ENCODE measurements at places on chromosomes 7 and 10.

DNA sequence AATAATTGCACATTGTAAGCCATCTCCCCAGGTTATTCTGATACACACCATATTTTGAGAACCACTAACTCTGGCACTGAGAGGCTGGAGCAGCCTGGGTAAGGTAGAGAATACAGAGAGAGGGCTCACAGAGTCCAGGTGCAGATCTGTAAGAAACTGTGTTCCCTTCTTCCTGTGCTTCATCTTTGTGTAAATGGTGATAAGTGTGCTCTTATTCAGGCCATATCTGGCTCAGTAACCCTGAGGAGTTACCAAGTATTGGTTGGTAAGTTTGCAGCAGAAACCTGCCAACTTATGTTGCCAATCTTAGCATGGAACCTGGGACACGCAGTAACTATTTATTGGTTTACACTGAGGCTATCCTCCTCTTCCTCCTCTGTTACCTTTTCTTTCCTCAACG, 16.2 kb upstream of the ICA1 start:
- DNase-seq: no peak

GRCh38 chr10:113523071-113523470, 29.8 kb upstream of the HABP2 start:
- DNase-seq: no peak

GRCh38 chr10:60910543-60910942, 33.4 kb downstream of the RHOBTB1 start:
- DNase-seq: no peak

- DNase-seq: no peak
Measured at GRCh38 chr10:103896225-103896624, 21.8 kb downstream of the STN1 start.

- DNase-seq: no peak
Measured at GRCh38 chr10:89450901-89451300, 36.5 kb downstream of the IFIT5 start.

- DNase-seq: no peak
Measured at GRCh38 chr10:52774600-52775106, 2.1 kb upstream of the MBL2 start.

- no peak for DNase-seq
Measured at GRCh38 chr7:73520673-73521635, 1.1 kb downstream of the BAZ1B start.

- no peak for DNase-seq
Measured at GRCh38 chr7:31371621-31372020, 31.1 kb upstream of the NEUROD6 start.

DNA sequence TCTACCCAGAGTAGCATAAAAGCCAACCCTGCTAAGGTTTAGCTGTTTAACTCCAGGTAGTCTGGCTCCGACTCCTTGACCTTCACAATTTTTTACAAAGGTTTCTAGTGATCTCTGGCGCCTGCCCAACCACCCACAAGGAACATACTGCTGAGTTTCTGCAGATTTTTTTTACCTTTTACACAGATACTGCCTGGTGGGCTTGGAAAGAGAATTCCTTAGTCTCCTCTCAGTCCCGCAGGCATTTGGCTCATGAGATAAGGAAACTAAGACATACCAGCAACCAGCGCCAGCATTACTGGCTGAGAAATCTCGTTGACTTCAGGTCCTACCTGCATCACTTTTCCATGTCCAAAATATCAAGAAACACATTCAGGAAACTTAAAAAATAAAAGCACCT, 51.1 kb upstream of the LYZL1 start:
- DNase-seq: no peak

GRCh38 chr7:17996442-17997223, 31.0 kb downstream of the PRPS1L1 start:
- DNase-seq: no peak

- no peak for DNase-seq
Measured at GRCh38 chr7:55056577-55057480, 38.0 kb downstream of the EGFR start.

DNA sequence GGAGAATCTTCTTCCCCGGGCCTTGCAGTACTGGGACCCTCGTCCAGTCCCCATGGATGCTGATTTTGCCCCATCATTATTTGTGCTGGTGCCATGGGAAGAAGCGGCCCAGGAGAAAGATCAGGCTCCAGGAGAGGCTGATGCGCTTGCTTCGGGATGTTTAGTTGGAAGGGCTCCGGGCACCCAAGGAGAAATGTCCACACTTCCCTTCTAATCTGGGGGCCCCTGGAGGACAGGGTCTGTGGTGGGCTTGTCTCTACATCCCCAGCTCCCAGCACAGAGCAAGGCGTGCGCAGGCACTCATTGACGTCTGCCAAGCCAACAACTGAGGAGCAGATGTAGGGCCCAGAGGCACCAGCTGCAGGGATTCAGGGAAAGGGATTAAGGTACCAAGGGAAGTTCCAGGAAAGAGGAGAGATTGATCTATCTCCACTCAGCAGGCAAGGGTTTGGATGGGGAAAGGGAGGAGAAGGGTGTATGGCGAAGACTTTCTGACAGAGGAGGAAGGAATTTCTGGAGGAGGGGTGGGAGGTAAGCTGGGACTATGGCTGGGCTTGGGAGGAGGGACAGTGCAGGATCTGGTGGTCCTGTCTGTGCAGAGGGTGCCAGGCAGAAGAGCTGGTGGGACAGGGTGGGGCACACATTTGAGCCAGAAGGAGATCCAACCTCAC, 38.7 kb upstream of the LEP start:
- DNase-seq: no peak
